ENCODE measurements at places on chromosomes 2 and 18.

DNA sequence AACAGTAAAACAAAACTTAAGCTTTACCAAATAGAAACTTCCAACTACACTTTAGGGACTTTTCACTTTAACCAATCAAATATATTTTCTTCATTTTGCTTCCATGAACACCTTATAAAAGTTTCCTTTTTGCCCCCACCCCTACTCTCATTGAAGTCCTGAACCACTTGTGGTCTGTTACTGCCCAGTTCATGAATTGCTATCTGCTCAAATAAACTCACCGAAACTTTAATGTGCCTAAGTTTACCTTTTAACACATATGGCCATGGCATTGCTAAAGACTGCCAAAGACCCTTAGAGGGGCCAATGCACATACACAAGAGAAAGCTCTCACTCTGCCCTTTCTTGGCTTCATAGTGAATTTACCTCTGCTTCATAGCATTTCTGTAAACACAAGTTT lies 195.3 kb downstream of the RND3 start:
- DNase-seq = no peak

GRCh38 chr2:72923833-72924352 lies 6.6 kb downstream of the EMX1 start:
- DNase-seq = no peak

GRCh38 chr2:85209887-85210286 lies 76.7 kb downstream of the TCF7L1 start:
- DNase-seq = no peak

DNA sequence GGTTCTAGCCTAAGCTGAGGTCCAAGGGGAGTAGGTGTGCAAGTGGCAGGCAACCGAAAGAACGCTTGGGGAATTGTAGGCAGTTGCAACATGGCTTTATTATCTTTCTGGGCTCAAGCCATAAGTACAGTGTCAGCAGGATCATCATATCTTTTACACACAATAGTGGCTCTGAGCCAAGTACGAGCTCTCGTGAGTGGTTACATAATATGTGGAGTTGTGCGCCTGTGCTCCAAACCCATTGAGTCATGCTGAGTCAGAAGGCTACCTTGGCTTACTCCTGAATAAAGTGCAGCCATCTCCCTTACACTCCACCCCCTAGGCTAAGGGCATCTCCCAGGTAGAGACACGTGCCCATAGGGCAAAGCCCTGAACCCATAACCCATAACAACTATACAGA lies 233.9 kb downstream of the SATB2 start:
- DNase-seq = no peak

DNA sequence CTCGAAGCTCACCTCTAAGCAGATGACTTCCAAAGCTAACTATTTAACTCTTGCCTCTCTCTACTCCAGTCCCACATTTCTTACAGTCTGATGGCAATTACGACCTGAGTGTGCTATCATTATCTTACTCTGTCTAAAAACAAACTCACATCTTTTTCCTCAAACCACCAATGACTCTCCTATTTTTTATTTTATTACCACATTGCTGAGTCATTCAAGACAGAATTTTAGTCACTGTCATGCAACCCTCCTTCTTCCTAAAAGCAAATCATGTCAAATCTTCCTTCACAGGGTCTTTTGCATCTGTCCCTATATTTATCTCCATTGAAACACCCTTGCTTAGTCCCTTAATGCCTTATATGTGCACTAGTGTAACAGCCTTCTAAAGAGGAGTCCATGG lies 34.6 kb upstream of the C2orf15 start:
- peak; percentile 64 for DNase-seq

- DNase-seq = no peak
Observed at GRCh38 chr2:179332903-179333302, 68.3 kb upstream of the SESTD1 start.

GRCh38 chr2:117087535-117088291 lies 726.8 kb upstream of the DDX18 start:
- DNase-seq = no peak

DNA sequence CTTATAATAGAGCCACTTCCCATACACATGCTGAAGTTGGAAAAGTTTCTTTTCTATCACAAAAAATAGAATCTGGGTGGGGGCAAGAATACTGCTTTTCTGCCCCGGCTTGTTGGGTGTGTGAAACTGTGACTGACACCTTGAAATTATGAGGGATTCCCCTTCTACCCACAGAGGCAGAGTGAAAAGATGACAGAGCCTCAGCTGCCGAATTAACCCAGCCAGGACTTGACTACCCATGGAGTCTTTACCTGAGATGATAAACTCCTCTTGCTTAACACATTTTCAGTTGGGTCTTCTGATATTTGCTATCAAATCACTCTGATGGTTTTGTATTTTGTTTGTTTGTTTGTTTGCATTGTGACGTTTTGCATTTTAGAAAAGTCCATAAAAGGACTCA lies 66.0 kb upstream of the PMAIP1 start:
- no peak for DNase-seq

DNA sequence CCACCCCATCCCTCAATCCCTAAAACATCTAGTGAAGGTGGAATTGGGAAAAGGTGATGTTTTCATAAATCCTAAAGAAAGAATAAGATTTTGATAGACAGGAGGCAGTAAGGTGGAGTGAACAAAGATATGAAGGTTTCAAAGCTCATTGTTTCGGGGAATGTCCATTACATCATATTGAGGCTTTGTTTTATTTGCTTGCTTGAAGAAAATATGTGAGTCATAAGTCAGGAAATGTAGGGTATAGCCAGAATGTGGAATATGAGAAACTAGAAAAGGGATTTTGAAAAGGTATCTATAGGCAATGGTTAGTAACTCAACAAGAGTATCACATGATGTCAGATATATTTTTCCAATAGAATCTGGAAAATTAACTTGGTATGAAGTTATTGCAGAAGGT lies 1178.5 kb upstream of the ACVR2A start:
- no peak for DNase-seq

DNA sequence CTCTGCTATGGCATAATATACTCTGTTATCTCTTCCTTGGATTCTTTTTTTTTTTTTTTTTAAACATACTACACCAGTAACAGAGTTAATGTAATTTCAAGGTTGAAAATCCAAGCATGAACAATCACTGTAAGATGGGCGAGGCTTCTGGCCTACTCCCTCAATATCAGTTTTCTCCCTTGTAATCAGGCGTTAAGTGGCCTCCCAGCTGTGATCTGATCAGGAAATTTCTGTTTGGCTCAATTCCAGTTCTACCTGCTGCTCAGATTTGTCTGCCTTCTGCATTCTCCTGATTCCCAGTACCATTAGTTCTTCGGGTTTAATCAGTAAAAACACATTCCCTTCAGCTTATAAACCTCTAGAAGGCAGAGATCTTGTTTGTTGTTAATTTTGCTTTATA lies 18.6 kb downstream of the PRKD3 start:
- DNase-seq = peak; percentile 47

DNA sequence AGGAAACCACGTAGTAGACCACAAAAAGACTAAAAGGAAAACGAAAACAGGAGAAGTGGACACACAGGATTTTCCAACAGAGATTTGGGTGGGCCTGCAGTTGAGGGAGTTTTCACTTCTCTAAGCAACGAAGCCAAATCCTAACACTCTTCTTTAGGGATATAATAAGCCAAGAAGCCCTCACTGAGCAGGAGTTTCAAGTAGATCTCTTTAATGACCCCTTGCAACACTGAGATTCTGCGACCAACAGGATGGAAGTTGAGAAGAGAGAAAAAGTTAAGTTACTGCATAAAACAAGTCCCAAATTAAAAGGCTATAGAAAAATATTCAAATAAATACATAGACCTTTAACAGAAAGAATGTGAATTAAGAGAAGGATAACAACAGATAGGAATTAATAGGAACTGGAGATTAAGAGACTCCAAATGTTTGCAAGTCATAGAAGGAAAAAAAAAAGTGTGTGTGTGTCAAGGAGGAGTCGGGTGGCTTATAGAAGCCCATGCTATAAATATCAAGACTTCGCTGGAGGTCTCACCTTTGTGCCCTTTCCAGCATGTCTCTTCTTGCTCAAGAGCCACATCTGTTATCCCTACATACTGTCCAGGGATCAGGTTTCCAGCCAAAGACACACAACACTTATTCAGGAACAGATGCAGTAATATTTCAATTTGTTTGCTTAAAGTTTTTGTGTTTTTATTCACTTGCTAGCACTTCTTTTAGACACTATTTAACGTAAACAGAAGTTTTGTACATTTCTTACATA lies 69.4 kb upstream of the ARHGAP28 start:
- DNase-seq = no peak

DNA sequence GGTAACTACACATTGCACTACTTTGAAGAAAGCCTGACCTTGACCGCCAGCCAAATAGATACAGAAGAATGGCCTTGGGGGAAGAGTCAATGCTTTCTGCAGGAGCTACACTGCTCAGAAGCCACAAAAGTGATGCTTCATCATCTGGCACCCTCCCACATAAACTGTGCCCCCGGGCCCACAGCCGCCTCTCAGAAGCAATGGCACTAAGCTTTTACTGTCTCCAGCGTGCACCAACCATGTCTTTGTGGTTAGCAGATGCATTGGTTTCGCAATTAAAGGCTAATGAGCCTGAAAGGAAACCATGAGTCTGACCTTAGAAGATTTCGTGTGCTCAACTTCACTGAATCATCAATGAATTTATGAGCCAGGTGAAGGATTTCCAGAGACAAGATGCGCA lies 209.4 kb upstream of the TRIB2 start:
- DNase-seq = peak; percentile 75

GRCh38 chr2:215613280-215613679 lies 177.4 kb upstream of the FN1 start:
- no peak for DNase-seq

DNA sequence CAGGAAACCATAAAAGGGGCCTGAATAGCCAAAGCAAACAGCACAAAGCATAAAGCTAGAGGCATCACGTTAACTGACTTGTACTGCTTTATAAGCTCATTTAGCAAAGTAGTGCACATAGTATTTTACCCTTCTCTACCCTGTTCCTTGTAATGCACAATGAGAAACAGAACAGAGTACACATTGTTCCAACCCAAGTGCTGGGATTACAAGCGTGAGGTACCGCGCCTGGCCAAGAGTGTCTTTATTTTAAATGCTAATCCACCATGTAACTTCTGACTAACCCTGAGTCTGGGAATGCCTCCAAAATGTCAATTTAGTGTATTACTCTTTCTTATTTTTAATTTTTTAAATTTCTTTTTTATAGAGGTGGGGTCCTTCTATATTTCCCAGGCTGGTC lies 46.4 kb upstream of the STON1 start:
- DNase-seq = no peak
